ENCODE measurements at places on chromosomes 4 and X.

- no peak for DNase-seq
Observed at GRCh38 chrX:43225626-43226328, 430.3 kb upstream of the MAOA start.

GRCh38 chr4:21469438-21470300, 478.9 kb downstream of the KCNIP4 start:
- DNase-seq: no peak

- no peak for DNase-seq
Observed at GRCh38 chrX:124592744-124593143, 246.4 kb downstream of the SH2D1A start.

GRCh38 chr4:166174717-166175490, 301.9 kb downstream of the TLL1 start:
- DNase-seq: no peak

- DNase-seq: no peak
Observed at GRCh38 chrX:68697465-68698125, 50.1 kb downstream of the STARD8 start.

- DNase-seq: no peak
Observed at GRCh38 chr4:42391355-42391664, 6.0 kb upstream of the SHISA3 start.

- no peak for DNase-seq
Observed at GRCh38 chrX:38124000-38124399, 96.7 kb downstream of the SRPX start.

DNA sequence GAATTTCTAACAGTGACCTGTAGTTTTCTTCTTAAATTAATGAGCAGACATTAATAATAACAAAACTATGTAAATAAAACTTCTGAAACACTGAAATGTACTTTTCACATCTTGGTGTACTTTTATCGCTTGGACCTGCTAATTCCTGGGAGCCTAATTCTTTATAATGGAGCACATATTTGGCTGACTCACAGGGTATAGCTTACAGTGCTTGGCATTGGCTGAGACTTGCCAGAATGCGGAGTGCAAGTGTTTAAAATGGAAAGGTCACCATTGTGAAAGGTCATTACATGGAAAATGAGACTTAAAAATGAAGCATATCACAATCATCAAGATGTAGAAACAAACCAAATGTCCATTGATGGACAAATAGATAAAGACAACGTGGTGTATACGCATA, 137.3 kb upstream of the PDLIM3 start:
- DNase-seq: no peak

DNA sequence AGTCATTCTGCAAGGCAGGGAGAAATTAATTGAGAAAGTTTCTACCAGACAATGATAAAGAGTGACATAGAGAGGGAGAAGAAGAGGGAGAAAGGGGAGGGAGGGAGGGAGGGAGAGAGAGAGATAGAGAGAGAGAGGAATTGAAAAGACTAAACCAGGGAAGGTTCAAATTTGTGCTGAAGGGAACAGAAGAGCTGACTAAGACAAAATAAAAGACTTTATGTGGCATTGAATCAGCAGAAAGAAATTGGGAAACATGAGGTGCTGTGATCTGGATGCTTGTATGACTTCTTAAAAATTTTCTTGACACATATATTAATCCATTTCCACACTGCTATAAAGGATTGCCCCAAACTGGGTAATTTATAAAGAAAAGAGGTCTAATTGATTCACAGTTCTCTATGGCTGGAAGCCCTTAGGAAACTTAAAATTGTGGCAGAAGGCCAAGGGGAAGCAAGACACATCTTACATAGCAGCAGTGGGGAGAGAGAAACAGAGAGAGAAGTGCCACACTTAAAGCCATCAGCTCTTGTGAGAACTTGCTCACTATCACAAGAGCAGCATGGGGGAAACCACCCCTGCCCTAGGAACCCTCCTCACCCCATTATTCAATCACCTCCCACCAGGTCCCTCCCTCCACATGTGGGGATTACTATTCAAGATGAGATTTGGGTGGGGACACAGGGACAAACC, 13.5 kb upstream of the CXCL6 start:
- DNase-seq: no peak

GRCh38 chrX:86133761-86134160, 14.5 kb upstream of the DACH2 start:
- no peak for DNase-seq
